ENCODE measurements at places on chromosomes 3 and 15. TPM values are rescaled to one million over a fixed set of nuclear protein-coding genes. Genes with fewer than 3 reads are reported as not detected.

DNA sequence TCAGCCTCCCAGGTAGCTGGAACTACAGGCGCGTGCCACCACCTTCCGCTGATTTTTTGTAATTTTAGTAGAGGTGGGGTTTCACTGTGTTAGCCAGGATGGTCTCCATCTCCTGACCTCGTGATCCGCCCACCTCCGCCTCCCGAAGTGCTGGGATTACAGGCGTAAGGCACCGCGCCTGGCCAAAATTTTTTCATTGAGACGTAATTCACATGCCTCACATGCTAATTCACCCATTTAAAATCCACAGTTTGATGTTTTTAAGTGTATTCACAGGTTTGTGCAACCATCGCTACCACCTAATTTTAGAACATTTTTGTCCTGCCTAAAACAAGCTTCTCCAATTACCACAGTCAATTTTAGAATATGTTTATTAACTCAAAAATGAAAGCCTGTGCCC, 37.1 kb downstream of the SELENOT start:
- DNase-seq = no peak

DNA sequence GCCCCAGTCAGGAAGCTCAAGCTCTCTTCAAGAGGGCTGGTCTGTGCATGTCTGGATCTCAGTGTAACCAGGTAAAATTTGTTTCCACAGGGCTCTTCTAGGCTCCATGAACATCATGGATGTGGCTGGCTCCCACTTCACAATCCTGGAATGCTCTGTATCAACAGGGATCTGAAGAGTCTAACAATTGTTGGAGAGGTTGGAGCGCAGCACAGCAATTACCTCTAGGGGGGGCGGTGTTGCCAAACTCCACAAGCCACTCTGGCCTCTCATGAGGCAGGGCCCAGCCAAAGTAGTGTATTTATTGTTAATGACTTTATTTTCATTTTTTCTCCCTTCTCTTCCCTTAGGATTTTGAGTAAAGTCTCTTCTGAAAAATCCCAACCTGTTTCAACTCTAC, 6.1 kb upstream of the EIF2B5 start:
- no peak for DNase-seq

GRCh38 chr15:29102911-29103823, 166.5 kb downstream of the NSMCE3 start:
- DNase-seq = no peak

- no peak for DNase-seq
Measured at GRCh38 chr3:23152989-23153388, 50.1 kb upstream of the UBE2E2 start.

GRCh38 chr3:172749230-172749965, 1.1 kb upstream of the ECT2 start:
- DNase-seq = no peak

DNA sequence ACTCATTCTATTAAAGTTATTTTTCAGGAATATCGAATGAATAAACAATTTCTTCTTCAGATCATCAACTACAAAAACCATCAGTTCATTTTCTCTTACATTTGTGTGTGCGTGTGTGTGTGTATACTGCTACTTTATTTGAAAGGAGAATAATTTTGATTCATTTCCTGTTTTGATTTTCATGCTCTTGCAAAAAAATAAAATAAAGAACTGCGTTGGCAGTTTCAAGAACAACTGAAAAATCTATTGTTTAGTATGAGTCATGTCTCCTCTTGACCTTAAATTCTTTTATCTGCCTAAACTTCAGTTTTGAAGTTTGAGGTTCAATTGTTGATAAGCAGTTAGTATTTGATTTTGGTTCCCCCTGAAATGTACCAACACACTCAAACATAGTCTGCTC, 540.8 kb downstream of the FGF12 start:
- no peak for DNase-seq

DNA sequence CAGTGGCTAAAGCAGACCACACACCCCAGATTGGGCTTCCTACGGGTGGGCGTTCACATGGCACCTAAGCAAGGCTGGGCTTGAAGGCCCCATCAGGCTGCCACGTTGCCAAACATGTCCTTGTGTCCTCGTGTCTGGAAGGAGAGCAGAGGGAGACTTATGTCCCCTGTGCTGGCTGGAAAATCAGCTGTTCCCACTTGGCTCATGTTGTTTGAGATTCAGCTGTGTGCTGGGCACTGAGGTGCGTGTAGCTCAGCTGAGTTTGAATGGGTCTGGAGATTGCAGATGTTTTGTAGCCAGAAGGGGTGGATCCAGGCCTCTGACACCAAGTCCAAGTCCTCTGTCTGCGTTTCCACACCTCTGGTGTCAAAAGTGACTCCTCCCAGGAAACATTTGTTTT, 34.6 kb downstream of the RLBP1 start:
- DNase-seq = no peak

SH2D7 gene
- polyA plus RNA-seq = not detected

DNA sequence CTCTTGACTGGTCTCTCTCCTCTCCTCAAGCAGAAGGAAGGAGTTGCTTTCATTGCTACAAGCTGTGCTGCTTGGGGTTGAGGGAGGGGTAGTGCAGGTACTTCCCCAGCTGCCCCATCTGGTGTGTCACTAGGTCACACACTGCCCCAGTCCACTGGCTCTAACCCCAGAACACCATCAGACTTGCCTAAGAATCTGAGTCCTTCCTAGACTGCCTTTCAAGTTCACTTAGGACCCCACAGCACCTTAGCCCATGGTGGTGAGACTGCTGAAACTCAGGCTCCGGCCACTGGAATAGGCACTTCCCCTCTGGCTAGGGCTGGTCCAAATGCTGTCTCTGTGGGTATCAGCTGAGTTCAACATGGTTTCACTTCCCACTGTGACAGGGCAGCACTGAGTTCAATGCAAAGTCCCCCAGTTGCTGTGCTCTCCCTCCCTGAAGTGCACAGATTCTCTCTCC, 279.7 kb upstream of the GOLGA6L4 start:
- DNase-seq = no peak

- DNase-seq = no peak
Measured at GRCh38 chr3:53137221-53137620, 7.0 kb upstream of the RFT1 start.

DNA sequence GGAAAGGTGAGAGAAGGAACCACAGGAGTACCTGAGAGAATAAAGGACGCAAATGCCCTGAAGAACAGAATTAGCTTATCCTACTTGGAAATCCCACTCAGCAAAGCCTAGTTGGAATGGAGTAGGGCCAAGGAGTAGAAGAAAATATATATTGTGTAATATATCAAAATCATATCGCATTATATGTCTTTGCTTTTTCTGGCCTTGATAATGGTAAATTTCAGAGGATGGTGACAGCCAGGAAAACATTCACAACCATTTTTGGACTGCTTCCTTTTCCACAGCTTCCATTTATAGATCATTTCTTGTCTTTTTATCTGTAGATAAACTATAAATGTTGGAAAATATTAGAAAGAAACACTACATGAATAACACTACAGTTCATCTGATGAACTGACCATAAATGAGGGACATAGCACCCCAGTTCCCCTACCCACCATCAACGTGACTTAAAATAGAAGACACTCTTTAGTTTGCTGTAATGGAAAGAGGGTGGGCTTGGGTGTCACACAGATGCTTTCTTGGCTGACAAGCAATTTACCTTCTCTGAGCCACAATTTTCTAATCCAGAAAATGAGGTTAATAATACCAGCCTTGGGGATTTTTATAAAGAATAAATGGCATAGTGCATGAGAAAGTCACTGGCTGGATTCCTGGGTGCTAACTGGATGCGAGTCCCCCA, 569.6 kb downstream of the NTRK3 start:
- DNase-seq = no peak

DNA sequence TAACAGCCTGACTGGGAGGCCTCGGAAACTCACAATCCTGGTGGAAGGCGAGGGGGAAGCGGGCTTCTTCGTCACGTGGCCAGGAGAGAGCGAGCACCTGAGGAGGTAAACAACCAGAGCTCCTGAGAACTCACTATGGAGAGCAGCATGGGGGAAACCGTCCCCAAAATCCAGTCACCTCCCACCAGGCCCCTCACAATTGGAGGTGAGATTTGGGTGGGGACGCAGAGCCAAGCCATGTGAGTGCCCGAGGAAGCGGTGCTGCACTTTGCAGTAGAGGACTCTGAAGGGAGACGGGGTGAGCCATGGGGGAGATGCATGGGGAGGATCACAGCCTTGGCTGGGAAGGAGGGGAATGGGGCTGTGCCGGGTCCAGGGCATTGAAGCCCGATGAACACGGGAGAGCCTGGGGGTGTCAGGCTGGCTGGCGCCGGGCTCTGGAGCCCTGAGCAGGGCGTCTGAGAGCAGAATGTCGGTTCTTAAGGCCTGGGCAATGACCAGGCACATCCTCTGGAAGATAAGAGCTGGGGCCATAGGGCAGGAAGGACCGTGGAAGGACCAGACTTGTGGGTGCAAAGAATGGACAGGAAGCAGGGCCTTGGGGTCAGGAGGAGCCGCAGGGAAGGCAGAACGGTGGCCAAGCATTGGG, 117.7 kb downstream of the GABRG3 start:
- DNase-seq = no peak

- DNase-seq = no peak
Measured at GRCh38 chr15:90760661-90761232, 43.6 kb downstream of the BLM start.

DNA sequence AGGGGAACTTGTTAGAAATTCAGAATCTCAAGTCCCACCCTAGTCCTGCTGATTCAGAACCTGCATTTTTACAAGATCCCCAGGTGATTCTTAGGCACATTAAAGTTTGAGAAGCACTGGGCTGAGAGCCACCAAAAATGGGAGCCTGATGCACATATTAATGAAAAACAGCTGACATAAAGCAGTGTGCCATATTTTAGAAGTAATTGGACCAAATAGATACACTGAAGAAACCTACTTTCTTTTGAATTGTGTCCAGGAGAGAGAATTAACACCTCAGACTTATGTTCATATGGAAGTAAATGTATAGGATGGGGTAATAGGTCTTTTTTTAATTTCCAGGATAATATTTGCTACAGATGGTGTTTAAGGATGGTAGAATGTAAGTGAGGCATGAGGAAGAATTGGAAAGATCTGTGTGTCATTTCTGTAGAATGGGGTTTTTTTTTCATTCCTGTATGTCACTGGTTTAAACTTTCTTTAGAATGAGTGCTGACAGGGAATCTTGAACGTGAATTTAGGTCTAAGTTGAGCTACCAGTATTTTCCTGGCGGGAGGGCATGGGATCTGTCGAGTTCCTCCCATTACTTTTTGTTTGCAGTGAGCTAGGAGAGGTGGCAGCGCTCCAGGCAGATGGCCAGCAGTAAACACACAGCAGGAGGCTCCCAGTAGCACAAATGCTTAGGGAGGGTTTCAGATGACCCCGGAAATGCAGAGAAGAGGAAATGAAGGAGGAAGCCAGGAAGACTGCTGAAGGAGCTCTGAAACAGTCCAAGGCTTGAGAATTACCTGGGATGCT, 185.6 kb downstream of the PLCL2 start:
- no peak for DNase-seq

DNA sequence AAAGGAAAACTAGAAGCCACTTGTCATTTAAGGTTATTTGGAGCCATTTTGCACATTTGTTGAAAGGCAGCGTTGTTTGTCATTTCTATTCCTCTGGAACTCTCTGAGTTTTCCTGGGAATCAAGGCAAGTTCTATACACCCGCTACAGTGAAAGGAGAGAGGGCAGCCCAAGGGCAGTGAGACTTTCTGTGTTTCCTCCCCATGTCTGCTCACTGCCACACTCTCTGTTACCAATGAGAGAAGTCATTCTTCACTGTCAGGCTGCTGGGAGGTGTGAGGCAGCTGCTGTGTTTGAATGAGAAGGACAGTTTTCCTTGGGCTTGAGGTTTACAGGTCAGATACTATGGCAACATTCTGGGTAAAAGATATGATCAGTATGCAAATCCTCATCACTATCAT, 36.0 kb downstream of the ATP13A5 start:
- DNase-seq = no peak

DNA sequence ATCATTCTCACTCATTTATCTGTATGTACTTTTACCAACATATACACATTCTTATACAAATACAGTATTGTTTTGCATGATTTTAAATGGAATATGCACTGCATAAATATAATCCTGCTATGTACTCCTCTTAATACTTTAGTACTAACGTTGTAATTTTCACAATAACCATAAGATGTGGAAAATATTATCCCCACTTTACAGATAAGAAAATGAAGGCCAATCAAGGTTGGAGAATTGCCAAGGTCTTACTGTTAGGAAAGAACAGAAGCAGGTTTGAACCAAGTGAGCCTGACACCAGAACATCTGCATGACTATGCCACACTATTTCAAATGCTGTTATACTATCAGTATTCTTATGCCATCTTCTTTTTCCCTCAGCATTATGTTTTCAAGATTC, 32.9 kb downstream of the BCL2A1 start:
- no peak for DNase-seq

- DNase-seq = peak; percentile 19
Measured at GRCh38 chr15:75732809-75733451, 20.3 kb upstream of the CSPG4 start.

DNA sequence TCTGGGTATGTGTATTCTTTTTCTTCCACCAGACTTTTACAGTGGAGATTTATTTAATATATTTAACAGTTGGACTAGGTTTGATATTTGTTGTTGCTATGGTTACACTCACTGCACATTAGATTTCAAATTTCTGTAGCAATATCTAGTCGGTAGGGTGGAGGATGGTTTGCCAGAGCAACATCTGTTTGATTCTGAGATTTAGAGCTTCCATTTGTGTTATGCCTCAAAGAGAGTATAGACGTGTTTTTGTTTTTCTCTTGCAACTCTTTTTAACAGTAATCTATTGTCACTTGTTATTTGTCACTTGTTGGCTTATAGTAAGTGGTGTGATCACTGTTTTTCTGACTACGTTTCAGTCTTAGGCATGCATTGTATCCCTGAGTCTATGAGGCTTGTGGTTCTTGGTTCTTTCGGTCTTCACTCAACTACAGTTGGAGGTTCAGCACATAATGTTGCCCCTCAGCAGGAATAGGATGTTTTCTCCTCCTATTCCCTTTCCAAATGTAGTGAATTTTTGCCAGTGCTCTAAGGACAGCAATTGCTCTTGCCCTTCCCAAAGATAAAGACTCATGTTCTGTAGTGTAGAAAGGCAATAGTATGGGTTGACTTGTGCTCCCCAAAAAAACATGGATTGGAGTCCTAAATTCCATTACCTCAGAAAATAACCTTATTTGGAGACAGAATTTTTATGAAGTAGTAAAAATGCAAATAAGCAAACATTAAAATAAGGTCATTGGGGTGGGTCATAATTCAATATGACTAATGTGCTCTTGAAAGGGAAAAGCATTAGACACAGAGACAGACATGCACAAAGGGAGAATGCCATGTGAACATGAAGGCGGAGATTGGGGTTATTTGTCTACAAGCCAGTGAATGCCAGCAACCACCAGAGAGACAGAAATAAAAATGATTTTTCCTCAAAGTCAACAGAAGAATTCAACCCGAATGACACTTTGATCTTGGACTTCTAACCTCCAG, 692.1 kb downstream of the DIPK2A start:
- no peak for DNase-seq

SIDT1 gene
- 23.9 TPM for polyA plus RNA-seq

- no peak for DNase-seq
Measured at GRCh38 chr3:78969483-78969882, 798.3 kb downstream of the ROBO1 start.

- no peak for DNase-seq
Measured at GRCh38 chr3:3334491-3334890, 155.0 kb upstream of the CRBN start.

GRCh38 chr15:84817466-84818081, 418 bp downstream of the ALPK3 start:
- DNase-seq = no peak

OR5K2 gene
- polyA plus RNA-seq = not detected
